Thymus (tissue), 14 donors: ENCODE measurements at places on chromosomes 6 and 20.

DNA sequence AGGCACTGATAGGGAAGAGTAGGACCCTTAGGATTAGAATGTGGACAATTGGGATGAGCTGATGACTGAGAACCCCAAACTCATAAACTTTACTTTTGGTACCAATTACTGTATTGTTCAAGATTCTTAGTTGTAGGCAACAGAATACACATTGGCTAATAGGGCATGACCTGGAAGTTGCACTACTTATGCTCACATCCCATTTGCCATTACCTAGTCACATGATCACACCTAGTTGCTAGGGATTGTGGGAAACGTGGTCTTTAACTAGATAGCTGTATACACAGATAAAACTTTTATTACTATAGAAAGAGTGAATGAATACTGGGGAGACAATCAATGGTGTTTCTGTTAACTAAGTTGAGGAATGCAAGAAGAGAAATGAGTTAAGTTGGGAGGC, 113.4 kb upstream of the AKIRIN2 start:
- H3K36me3 ChIP-seq = no peaks in the 10 kb centered on the region
- no peaks in the 10 kb centered on the region for H3K27me3 ChIP-seq
- H3K27ac ChIP-seq = no peak overlapping the region

GRCh38 chr6:170176898-170177771, 113.7 kb downstream of the DLL1 start:
- H3K36me3 ChIP-seq = no peaks in the 10 kb centered on the region
- no peaks in the 10 kb centered on the region for H3K27me3 ChIP-seq
- no peak overlapping the region for H3K27ac ChIP-seq
- H3K4me1 ChIP-seq = no peaks in the 10 kb centered on the region
- no peak for DNase-seq

- no peaks in the 10 kb centered on the region for H3K36me3 ChIP-seq
- H3K4me3 ChIP-seq = no peak overlapping the region
- peaks cover 4% of the 10 kb centered on the region for H3K4me1 ChIP-seq
- no peak for DNase-seq
- H3K27ac ChIP-seq = no peak overlapping the region
- peaks cover 43% of the 10 kb centered on the region for H3K27me3 ChIP-seq
Measured at GRCh38 chr6:28638787-28639430, 113.2 kb downstream of the GPX5 start.

GRCh38 chr20:3887876-3888620, 1.1 kb upstream of the PANK2 start:
- H3K36me3 ChIP-seq = peaks cover 16% of the 10 kb centered on the region
- no peak for DNase-seq
- peak overlapping the region; percentile 98 for H3K4me3 ChIP-seq
- H3K4me1 ChIP-seq = peaks cover 16% of the 10 kb centered on the region
- peak overlapping the region; percentile 89 for H3K27ac ChIP-seq
